ENCODE measurements at places on chromosomes 2 and 18.

- no peak for DNase-seq
Observed at GRCh38 chr2:223921204-223921603, 23.9 kb downstream of the WDFY1 start.

GRCh38 chr2:199692489-199692888, 158.5 kb downstream of the FTCDNL1 start:
- peak; percentile 46 for DNase-seq

DNA sequence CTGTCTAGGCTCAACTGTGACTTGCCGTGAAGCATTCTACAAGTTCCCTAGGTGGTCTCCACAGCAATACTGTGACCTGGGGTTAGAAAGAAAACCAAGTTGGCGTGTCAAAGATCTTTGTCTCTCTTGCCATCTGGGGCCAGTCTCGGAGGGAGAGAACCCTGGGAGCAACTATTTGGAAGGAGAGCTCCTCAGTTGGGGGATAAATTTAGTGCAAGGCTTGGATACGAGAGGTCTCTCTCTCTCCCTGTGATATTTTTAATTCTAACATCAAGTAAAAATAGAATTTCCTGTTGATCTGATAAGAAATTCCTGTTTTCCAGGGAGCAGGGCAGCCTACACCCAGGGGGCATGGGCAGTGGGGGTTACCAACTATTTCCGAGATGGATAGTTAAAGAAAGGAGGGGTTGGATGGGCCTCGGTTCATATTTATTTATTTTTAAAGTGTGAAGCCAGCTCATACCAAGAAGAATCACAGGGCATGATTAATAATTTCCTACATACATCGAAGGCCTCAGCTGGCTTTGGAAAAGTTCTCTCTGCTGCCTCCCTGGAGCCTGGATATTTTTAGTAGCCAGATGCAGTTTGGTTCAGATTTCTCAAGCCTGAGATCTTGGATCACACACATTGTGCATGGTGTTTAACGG, 62.8 kb downstream of the EHD3 start:
- DNase-seq = no peak

- DNase-seq = no peak
Observed at GRCh38 chr2:226755631-226756030, 44.0 kb downstream of the IRS1 start.

GRCh38 chr2:217593732-217594131, 409.1 kb downstream of the TNS1 start:
- DNase-seq = no peak

DNA sequence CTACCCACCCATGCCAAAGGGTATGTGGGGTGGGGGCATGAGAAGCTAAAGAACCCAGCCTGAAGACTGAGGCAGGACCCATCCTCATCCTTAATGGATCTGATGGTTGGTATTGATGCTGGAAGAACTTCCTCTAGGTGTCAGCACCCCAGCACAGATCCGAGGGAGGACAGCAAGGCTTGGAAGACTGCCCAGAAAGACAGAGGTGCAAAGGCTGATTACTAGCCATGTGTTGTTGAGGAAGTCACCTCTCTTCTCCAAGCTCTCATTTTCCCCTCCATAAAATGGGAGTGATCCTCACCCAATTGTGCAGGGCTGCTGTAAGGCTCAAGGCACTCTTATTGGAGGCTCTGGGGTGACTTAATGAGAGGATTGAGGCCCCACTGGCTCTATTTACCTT, 256.5 kb downstream of the CELF4 start:
- no peak for DNase-seq

GRCh38 chr2:45232818-45233217, 223.6 kb upstream of the SIX2 start:
- no peak for DNase-seq

- DNase-seq = no peak
Observed at GRCh38 chr2:39567507-39567906, 98.2 kb upstream of the TMEM178A start.

- DNase-seq = no peak
Observed at GRCh38 chr18:44465381-44465841, 215.3 kb upstream of the SETBP1 start.

GRCh38 chr18:26618135-26618534, 69.8 kb upstream of the KCTD1 start:
- DNase-seq = peak; percentile 22

- DNase-seq = no peak
Observed at GRCh38 chr18:8121942-8122480, 487.2 kb upstream of the RAB12 start.

- DNase-seq = no peak
Observed at GRCh38 chr18:34959211-34959829, 81.9 kb upstream of the MAPRE2 start.

- DNase-seq = peak; percentile 11
Observed at GRCh38 chr2:229714080-229714735, at the start of gene DNER. Gene DNER (minus strand): TSS chr2:229714555. CDS start chr2:229714423, 132 bp downstream.

- DNase-seq = no peak
Observed at GRCh38 chr2:102358496-102358895, 2.9 kb downstream of the IL18R1 start.

DNA sequence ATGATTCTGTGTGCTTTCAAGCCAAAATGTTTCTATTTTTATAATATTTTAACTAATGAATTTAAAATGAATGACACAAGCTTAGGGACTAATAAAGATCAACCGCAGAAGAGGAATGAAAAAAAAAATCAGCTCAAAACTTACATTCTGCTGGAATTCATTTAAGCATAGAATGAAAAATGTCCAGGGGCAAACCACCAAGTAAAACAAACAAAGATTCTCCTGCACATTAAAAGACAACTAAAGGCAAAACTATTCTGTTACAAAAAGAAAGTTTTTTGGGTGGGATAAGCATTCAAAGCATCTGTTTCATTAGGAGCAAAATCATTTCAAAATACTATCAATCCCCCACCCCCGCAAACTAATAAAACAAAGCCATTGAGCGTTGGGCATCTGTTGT, 99.3 kb upstream of the SOX11 start:
- DNase-seq = no peak

DNA sequence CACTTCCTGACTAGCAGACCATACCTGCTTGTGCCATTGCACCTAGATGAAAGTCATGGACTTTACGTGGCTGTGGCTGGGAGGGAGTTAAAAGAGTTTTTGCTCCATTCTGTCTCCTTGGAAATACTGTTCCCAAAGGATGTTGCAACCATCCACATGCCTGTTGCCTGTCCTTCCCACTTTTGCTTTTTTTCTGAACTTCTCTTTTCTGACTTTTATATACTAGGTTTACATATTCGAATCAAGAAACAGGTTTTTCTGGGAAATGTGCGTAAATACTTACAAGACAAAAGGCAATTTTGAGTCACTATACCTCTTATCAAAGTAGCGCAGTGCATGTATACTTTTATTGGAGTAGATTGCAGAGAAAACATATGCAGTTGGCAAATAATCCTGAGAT, 244.8 kb downstream of the PRKCE start:
- DNase-seq = no peak

DNA sequence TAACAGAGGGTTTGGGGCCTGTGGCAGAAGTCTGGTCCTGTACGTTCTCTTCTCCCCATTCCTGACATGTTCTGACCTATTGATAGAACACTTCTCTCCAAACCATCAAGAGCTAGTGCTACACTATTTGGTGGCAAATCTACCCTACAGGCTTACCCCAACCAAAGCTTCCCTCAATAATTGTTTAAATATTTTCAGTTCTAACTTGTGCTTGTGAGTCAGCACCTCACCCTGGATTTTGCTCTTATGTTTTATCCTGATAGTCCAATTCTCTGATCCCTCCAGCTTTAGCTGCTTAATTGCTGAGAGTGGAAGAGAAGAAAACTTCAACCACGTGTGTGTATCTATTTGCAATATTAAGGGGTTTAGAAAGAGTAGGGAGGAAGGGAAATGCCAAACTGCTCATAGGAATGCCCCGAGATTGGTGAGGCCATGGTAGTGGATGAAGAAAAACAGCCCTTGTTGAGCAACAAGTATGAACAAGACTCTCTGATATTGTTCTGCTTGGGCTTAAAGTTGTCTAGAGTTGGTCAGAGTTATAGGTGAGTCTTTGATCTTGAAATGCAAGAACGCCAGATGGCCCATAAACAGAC, 67.8 kb upstream of the PARD3B start:
- no peak for DNase-seq

DNA sequence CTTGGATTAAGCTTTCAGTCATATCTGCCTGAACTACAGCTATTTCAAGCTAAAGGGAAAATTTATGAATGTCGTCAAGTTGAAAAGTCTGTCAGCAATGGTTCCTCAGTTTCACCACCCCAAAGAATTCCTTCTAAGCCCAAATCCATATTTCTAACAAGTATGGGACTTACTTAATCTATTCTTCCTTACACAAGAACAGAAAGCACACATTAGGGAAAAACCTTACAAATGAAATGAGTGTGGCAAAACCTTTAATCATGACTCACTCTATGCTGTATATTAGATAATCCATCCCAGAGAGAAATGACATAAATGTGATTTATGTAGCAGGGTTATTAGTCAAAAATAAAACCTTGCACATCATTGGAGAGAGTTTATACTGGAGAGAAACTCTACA, 78.9 kb downstream of the RAB31 start:
- DNase-seq = no peak

DNA sequence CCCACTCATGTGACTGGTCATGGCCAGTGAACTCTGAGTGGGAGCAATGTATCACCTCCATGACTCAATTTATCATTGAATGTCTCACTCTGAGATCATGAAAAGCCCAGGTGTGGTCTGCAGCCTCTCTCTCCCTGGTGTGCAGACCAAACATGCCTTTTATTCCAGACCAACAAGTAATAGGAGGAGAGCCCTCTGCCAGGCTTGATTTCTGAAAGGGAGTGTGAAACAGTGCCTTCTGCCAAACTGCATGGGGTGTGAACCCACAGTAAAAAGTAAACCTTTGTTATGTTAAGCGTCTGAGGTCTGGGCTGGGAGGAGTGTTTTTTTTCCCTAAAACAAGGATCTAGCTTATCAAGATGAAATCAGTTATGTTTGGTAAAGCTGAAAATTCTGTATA, 601.2 kb downstream of the ADCYAP1 start:
- DNase-seq = no peak

DNA sequence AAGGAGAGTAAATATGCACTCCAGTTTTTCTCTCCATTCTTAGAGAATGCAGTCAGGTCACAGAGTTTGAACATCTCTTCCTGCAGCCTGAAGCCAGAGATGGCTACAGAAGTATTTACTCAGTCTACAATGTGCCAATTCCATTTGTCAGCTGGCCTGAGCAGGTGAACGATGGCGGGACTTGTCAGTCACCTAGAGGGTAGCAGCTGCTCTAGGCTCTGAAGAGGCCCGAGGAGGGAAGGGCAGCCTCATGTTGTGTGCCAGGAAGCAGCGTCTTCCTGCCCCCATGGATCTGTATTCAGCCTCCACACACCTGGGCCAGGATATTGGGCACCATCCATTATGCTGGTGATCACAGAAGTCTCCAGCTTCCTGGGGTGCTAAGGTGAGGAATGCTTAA, 316.7 kb upstream of the CHAC2 start:
- peak; percentile 31 for DNase-seq

DNA sequence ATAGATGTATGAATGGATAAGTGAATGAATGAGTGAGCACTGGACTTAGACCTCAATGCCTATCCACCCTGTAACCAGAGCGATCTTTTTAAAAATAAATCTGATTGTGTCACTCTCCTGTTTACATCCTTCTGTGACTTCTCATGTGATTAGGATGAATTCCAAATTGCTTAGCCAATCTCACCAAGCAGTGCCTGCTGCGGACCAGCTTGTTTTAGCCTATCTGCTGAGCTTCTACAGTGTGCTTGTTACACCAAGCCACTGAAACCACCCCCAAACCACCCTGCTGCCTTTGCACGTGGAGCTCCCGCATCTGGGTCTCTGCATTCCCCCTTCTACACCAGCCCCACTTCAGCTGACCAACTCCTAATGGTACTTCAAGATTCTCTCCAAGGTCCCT, 265.4 kb downstream of the EN1 start:
- no peak for DNase-seq

DNA sequence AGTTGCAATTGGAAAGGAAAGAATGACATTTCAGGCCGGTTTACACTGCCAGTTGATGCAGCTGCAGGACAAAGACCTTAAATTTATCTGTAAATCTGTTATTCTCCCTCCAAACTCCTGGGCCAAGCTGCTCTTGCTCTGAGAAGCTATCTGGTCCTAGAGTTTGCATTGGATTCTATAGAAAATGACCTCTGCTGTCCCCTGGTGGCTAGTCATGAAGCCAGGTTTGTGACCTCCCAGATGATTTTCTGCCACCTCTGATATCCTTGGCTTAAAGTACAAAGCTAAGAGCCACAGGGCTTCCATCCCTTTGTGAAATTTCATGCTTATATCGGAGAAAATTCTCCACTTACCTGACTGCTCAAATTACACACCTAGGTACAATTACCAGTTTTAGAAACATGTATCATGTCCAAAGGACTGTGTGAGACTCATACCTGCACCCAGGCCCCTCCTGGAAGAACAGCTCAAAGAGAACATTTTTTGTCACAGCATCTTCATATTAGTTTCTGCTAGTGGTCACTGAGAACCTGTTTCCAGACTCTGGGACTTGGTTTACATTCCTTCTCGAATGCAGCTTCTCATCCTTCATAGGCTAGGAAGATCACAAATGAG, 28.9 kb upstream of the IER3IP1 start:
- peak; percentile 12 for DNase-seq

DNA sequence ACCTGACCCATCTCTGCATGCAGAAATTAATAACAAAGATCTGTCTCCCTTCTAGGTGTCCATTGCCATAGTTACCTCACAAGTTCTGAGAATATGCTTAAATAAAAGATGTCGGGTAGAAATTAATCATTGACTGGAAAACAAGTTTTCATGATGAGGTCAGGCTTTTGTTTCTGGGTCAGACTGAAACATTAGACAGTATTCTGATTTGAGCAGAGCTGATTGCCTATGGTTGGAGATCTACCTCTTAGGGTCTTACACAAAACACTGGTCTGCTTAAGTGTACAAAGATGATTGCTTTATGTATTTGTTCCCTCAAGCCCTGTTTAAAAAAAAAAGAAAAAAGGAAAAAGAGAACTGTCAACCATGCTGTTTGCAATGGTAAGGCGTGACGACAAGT, 956.4 kb downstream of the CPS1 start:
- DNase-seq = no peak

DNA sequence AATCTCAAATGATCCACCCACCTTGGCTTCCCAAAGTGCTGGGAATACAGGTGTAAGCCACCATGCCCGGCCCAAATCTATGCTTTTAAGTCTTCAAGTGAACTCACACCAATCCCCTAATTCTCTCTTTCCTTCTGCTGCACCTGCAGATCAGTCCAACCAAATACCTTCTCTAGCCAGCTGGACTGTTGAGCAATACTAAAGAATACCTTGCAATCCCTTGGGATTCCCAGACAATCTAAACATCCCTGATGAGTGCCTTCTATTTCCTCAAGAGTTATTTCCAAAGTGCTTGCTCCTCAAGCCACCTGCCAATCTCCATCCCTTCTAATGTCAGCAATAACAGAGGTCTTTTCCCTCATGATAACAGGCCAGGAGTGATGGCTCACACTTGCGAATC, 48.6 kb downstream of the SF3B1 start:
- DNase-seq = no peak

DNA sequence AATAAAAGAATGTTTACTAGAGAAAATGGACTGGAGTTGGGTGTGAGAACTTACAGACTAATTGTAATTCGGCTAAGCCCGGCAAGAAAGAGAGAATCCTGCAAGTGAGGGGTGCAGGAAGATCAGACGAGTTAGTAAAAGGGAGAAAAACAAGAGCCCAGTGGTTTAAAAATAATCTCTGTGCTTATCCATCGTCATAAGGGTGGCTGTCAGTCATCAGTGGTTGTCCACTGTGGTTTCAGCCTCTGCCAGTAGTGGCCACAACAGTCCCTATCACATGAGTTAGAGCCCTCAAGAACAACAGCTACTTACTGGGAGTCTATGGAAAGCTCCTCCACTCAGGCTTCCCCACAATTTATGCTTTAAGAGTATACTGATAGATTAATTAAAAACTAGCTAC, 239.8 kb downstream of the SETBP1 start:
- DNase-seq = no peak

GRCh38 chr18:57931038-57931437, 113.0 kb upstream of the NEDD4L start:
- DNase-seq = no peak

Measured in NCI-H187 (cell line).